Glutamatergic neuron (in vitro differentiated cells): ENCODE measurements at places on chromosomes 1 and 21. TPM values are rescaled to one million over a fixed set of nuclear protein-coding genes. Genes with fewer than 3 reads are reported as not detected.
A peak's percentile ranks its signal among the peaks of the same experiment; 100 is the strongest.

The PDZK1IP1 gene
- total RNA-seq: not detected

DNA sequence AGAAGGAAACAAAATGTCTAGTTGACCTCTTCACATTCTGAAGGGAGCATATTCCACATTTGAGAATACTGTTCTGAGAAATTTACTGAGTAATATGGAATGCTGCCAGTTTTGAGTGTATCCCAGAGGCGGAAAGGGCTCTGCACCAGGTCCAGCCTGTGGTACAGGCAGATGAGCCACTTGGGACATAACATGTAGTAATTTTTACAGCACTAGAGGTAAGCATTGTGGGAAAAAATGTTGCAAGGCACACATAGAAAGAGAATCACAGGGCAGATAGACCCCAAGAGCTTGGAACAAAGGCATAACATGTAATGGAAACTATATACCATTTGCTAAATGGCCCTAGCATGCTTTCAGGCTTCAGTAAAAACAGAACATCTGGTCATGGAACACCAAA lies 228.5 kb downstream of the USH2A start:
- no peak for DNase-seq
- H3K36me3 ChIP-seq: no peaks in the 10 kb centered on the region
- H3K4me3 ChIP-seq: no peak overlapping the region
- no peaks in the 10 kb centered on the region for H3K4me1 ChIP-seq

The LRRIQ3 gene
- 0.20 TPM for total RNA-seq

- H3K27ac ChIP-seq: no peak overlapping the region
- peaks cover 18% of the 10 kb centered on the region for H3K4me1 ChIP-seq
- no peaks in the 10 kb centered on the region for H3K36me3 ChIP-seq
Measured at GRCh38 chr1:97145321-97145956, 423.9 kb downstream of the PTBP2 start.

The CD101 gene
- 3.2 TPM for total RNA-seq

DNA sequence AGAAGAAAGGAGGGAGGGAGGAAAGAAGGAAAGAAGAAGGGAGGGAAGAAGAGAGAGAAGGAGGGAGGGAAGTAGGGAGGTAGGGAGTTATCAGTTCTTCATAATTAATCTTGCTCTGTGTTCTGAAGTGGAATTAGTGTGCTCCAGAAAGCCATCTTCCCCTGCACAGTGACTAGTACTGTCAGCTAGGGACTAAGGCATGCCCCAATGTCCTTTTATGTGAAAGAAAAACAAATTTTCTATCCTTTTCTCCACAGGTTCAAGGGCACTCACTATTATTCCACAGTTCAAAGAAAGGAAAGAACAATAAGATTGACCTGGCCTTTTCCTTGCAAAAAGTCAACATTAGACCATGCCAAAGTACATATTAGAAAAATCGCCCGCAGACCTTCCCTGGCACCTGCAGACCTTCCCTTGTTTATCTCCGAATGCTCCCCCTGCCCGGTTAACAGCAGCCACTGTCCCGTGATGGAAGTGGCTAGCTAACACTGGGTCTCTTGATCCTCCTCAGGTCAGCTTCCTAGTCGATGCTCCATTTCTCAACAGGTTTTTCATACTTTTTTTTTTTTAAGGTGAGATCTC lies 107.2 kb upstream of the EDEM3 start:
- H3K36me3 ChIP-seq: no peaks in the 10 kb centered on the region
- no peak overlapping the region for H3K27ac ChIP-seq
- H3K4me1 ChIP-seq: no peaks in the 10 kb centered on the region

The C1orf174 gene
- 16.9 TPM for total RNA-seq

GRCh38 chr1:208160259-208160819 lies 83.8 kb downstream of the PLXNA2 start:
- H3K4me1 ChIP-seq: peaks cover 55% of the 10 kb centered on the region
- H3K36me3 ChIP-seq: no peaks in the 10 kb centered on the region
- H3K4me3 ChIP-seq: no peak overlapping the region
- no peak for DNase-seq
- peaks cover 3% of the 10 kb centered on the region for H3K27me3 ChIP-seq
- peak overlapping the region; percentile 18 for H3K27ac ChIP-seq

GRCh38 chr21:31052489-31053142 lies 14.3 kb upstream of the KRTAP19-8 start:
- no peak overlapping the region for H3K27ac ChIP-seq
- H3K36me3 ChIP-seq: no peaks in the 10 kb centered on the region
- H3K4me3 ChIP-seq: no peak overlapping the region
- no peak for DNase-seq

The ELOVL1 gene
- 18.7 TPM for total RNA-seq

DNA sequence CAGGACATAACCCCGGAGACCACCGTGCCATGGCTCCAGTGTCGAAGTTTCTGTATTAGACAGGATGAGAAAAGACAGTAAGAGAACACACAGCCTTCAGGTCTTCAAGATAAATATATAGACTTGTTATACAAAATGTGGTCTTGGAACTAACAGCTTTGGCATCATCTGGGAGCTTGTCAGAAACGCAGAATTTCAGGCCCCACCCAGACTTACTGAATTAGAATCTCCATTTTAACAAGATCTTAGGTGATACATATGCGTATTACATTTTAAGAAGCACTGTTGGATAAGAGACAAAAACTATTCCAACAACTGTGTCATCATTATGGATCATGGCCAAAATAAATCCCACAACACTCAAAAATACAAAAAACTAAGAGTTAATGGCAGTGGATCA lies 239.3 kb downstream of the ASTN1 start:
- no peak overlapping the region for H3K4me3 ChIP-seq
- DNase-seq: no peak
- no peak overlapping the region for H3K27ac ChIP-seq
- no peaks in the 10 kb centered on the region for H3K27me3 ChIP-seq
- no peaks in the 10 kb centered on the region for H3K4me1 ChIP-seq

The E2F2 gene
- total RNA-seq: 5.4 TPM

The ANKRD35 gene
- total RNA-seq: 2.1 TPM

DNA sequence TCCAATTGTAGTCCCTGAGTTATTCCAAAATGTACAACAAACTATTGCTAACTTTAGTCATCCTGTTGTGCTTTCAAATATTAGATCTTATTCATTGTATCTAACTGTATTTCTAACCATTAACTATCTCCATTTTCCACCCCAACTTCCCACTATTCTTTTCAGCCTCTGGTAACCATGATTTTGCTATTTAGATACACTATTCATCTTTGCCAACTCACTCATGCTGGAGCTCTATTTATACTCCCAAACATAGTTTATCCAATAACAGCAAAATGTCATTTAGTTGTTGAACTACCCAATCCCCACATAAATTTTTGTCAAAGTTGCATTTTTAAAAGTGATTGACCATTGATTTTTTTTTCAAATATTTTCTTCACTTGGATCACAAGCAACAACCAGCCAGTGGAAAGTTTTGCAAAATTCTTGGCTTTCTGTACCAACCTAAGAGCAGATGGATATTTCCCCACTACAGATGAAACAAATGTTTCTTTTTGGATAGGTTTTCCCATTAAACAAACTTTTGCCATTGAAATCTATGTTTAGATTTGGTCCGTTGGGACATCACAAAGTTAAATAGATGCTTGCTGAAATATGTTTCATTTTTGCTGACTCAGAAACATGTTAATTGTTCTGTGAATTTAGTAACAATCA lies 866.0 kb downstream of the LTN1 start:
- no peaks in the 10 kb centered on the region for H3K36me3 ChIP-seq
- H3K4me3 ChIP-seq: no peak overlapping the region
- no peak for DNase-seq
- no peak overlapping the region for H3K27ac ChIP-seq
- no peaks in the 10 kb centered on the region for H3K4me1 ChIP-seq
- H3K27me3 ChIP-seq: no peaks in the 10 kb centered on the region

The RIPPLY3 gene
- not detected for total RNA-seq

DNA sequence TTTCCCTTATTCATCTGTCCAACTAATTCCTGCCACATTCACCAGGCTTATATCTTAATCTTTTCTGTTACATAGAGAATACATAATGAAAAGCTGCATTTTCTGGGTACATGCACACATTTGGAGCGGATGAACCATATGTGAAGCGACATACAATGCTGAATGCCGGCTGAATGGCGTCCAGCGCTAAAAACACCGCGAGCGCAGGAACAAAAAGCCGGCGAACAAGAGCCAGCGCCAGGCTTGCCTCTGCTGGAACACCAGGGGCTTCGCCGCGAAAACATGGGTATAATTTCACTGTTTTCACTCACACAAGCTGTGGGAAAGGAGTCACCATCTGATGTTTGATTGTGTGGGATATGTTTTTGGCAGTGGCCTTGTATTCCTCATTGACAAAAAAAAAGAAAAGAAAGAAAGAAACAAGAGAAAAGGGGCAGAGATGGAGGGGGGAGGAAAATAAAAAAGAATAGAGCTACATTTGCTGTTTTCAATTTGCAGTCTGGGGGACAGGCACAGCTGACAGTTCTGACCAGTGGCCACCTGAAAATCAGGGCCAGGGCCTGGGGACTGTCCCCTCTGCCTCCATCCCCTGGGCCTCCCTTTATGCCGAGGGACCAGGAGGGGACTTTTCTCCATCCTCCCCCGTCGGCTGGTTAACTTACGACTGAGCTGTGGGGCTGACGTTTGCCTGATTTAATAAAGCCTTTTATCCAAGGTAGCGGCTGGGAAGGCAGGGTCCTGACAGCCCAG lies 70.2 kb upstream of the OLIG2 start:
- peaks cover 7% of the 10 kb centered on the region for H3K4me1 ChIP-seq
- H3K36me3 ChIP-seq: no peaks in the 10 kb centered on the region
- no peak for DNase-seq
- peak overlapping the region; percentile 12 for H3K27ac ChIP-seq
- H3K27me3 ChIP-seq: peaks cover 3% of the 10 kb centered on the region
- no peak overlapping the region for H3K4me3 ChIP-seq

GRCh38 chr1:199205740-199206441 lies 567.1 kb downstream of the PTPRC start:
- no peak overlapping the region for H3K27ac ChIP-seq
- H3K27me3 ChIP-seq: no peaks in the 10 kb centered on the region
- H3K36me3 ChIP-seq: no peaks in the 10 kb centered on the region

GRCh38 chr1:71944006-71944405 lies 338.3 kb downstream of the NEGR1 start:
- no peak overlapping the region for H3K27ac ChIP-seq
- H3K4me1 ChIP-seq: no peaks in the 10 kb centered on the region
- no peaks in the 10 kb centered on the region for H3K27me3 ChIP-seq
- H3K4me3 ChIP-seq: no peak overlapping the region
- DNase-seq: no peak

The MDM4 gene
- 93.9 TPM for total RNA-seq

- H3K27me3 ChIP-seq: peaks cover 3% of the 10 kb centered on the region
- no peak for DNase-seq
- no peak overlapping the region for H3K4me3 ChIP-seq
- H3K27ac ChIP-seq: no peak overlapping the region
- no peaks in the 10 kb centered on the region for H3K36me3 ChIP-seq
Measured at GRCh38 chr1:23836037-23836436, 10.8 kb upstream of the HMGCL start.

DNA sequence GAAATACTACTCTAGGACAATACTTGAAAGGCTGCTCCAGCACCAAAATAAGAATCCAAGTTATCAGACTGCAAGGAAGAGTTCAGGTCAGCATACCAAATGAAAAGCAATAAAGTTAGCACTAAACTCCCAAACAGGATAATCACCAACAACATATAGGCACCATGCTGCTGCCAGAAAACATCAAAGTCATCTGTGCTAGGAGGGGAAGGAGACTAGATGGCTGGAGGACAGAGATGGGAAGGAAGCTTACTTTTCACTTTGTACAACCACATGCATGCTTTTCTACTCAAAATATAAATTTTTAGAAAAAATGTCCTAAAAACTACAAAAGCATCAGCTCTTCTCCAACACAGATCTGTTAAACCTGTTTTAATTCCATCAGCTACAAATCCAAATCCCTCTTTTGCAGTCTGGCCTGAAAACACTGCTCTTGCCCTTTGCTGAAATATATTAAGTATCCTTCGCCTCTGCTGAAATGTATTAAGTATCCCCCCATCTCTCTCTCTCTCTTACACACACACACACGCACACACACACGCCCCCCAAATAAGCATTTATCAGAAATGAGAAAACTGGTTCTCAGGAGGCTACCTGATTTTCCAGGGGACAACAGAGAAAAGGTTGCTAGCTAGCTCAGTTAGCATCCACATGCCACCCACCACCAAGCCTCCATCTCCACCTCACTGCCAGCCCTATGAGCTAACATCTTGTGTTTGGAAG lies 1.5 kb downstream of the GATAD2B start:
- peak overlapping the region; percentile 86 for H3K27ac ChIP-seq
- no peaks in the 10 kb centered on the region for H3K36me3 ChIP-seq
- peaks cover 23% of the 10 kb centered on the region for H3K4me1 ChIP-seq
- H3K27me3 ChIP-seq: peaks cover 10% of the 10 kb centered on the region
- no peak for DNase-seq

GRCh38 chr1:25674807-25675084 lies 58.2 kb downstream of the MAN1C1 start:
- peaks cover 2% of the 10 kb centered on the region for H3K27me3 ChIP-seq
- no peak overlapping the region for H3K27ac ChIP-seq
- no peaks in the 10 kb centered on the region for H3K36me3 ChIP-seq

DNA sequence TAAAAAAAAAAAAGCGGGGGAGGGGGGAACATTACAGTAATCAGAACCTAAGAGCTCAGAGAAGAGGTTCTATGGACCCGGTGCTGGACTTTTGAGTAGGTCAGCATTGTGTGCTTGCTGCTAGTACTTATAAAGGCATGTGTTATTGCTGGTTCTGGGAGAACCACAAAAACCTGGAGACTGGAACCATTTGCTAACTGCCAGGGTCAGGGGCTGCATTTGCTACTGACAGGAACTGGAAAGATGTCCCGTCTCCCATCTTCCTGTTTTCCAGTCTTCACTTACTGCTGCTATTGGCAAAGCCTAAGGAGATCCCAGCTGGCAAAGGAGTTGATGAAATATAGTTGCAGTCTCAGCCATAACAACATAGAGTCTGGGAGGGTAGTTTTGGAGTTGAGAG lies 4.3 kb downstream of the RNF2 start:
- peaks cover 4% of the 10 kb centered on the region for H3K27me3 ChIP-seq
- no peak overlapping the region for H3K4me3 ChIP-seq
- DNase-seq: no peak
- no peaks in the 10 kb centered on the region for H3K36me3 ChIP-seq

DNA sequence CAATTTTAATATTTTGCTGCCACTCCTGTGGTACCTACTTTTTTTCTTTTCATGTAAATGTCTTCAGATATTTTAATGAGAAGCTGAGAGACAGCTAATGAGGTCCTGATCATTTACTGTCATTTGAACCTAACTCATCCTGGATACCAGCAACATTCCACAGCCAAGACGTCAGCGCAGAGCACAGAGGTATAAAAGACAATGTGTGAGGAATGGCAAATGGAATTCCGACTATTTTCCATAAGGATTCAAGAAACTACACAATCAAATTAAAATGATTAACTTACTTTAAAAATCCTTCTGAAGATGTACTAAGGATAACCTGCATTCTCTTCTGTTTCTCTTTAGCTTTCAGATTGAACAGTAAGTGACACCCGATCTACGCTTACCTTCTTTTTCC lies 38.8 kb downstream of the HEATR1 start:
- DNase-seq: no peak
- no peaks in the 10 kb centered on the region for H3K4me1 ChIP-seq
- H3K36me3 ChIP-seq: no peaks in the 10 kb centered on the region
- no peak overlapping the region for H3K4me3 ChIP-seq
- no peaks in the 10 kb centered on the region for H3K27me3 ChIP-seq
- H3K27ac ChIP-seq: no peak overlapping the region

The ERI3 gene
- total RNA-seq: 37.0 TPM

The PRAMEF4 gene
- not detected for total RNA-seq

- no peaks in the 10 kb centered on the region for H3K27me3 ChIP-seq
- no peak overlapping the region for H3K4me3 ChIP-seq
- peaks cover 6% of the 10 kb centered on the region for H3K4me1 ChIP-seq
- no peaks in the 10 kb centered on the region for H3K36me3 ChIP-seq
Measured at GRCh38 chr1:173002891-173003838, 47.6 kb downstream of the TNFSF18 start.
